ENCODE measurements at places on chromosomes 13 and 19.

DNA sequence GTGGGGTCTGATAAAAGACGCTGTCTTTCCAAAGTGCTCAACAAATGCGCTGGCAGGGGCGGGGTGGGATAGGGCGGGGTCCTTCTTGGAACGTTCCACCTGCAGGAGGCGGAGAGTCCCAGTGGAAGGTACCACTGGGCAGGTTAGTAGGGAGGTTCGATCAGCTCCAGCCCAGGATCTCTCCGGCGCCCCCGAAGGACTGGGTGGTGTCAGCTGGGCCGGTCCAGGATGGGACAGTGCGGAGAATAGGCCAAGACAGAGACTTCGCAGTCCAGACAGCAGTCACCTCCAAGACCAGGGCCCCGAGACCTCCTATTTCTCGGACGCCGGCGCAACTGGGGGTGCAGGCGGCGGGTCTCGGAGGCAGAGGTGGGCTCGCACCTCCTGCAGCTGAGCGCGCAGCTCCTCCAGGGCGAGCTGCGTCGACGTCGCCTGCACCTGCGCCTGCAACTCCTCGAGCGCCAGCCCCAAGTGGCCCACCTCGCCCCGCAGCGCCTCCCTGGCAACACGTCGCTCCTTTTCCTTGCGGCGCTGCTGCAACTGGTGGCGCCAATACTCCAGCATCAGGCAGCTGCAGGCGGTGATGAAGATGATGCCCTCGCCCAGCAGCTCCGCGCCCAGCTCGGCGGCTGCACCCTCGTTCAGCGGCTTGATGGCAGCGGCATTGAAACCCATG is 21.6 kb downstream of the VASP start:
- DNase-seq = no peak

DNA sequence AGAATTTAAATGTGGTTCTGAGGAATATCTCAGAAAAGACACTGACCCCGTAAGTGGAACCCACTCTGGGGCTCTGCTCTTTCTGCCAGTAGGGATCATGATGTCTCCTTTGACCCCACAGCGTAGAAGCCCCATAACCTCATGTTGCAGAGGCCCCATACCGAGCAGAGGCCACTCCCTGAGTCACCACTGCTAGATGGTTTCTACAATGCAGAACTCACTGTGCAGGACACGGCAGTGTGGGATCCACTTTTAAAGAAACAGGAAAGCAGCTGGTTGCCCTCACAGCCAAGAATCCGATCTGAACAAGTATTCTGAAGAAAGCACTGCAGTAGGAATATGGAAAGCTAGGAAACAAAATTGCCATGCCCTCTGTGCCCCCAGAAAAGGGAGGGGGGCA is 4.2 kb downstream of the SLC7A1 start:
- DNase-seq = no peak

GRCh38 chr19:5048727-5049553 is 80.0 kb downstream of the KDM4B start:
- no peak for DNase-seq

- DNase-seq = no peak
These were observed 532.1 kb downstream of the IRS2 start for GRCh38 chr13:109254274-109254673.

- no peak for DNase-seq
These were observed 267.5 kb upstream of the ARGLU1 start for GRCh38 chr13:106835477-106835876.

DNA sequence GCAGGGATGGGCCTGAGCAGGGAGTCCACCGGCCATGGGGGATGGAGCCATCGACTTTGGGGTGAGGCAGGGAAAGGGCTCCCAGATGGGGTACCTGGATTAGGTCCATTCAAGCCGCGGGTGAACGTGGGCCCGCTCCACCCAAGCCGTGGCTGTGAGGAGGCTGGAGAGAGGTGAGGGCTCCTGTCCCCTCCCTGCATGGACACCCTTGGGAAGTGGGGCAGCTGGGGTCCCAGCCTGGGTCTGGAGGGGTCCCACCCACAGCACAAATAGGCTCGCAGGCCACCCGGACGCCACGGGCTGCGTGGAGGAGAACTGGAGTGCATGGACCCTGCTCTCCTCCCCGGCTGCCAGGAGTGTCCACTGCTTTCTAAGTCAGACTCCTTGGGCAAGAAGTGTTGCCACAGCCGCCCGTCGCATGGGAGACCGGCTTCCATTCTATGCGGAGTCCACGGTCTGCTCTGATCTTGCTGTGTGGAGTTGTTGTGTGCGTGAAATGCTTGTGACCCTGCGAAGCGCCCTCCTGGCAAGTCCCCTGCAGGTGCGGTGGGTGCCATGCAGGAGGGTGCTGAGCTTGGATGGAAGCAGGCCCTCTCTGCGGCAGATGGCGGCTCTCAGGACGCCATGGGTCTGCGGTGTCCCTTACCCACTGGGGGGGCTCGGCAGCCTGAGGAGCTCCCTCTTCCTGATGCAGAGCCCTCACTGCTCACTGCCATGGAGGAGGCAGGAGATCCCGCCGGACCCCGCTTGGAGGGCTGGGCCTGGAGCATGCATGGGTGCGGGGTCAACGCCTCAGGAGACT is 2.0 kb downstream of the DAZAP1 start:
- DNase-seq = no peak

DNA sequence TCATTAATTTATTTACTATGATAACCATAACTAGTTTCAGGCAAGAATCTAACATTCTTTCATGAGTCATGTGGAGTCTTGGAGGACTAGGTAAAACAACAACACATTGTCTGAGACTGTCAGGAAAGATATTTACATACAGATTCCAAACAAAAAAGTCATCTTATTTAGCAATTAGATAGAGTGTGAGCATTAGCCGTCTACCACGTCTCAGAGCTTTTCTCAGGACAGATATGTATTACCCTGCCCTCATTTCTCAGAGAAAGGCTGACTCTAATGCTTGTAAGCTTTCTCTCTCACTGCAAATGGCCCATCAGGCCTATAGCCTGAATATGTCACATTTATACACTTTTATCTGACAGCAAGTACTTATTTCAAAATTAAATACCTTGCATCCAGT is 312.1 kb upstream of the PCDH20 start:
- DNase-seq = no peak

GRCh38 chr19:33580026-33580644 is 41.6 kb upstream of the CHST8 start:
- DNase-seq = no peak

- DNase-seq = no peak
These were observed 11.9 kb downstream of the SELENOW start for GRCh38 chr19:47790398-47790814.

- DNase-seq = no peak
These were observed 36.7 kb downstream of the DNAJC3 start for GRCh38 chr13:95713651-95714050.
